ENCODE measurements at places on chromosomes 5 and 9.

DNA sequence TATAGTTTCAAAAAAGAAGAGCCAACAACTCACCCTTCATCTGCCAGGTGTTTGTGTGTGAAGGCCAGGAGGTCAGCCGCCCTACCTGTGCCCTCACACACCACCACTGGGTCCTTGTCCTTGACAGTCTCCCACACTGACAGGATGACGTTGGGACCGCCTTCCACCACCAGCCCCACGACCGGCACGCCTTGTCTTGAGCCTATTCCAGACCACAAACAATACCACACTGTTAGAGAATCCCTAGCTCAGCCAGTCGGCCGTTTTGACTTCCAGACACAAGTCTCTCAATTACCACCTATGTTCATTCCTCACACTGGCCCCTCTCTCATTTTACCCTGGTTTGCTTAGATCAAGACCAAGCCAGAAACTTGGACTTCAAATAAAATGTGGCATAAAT, 66.1 kb downstream of the TRPM6 start:
- DNase-seq, result no peak

- DNase-seq, result no peak
Measured at GRCh38 chr5:176187276-176188062, 50.8 kb upstream of the SIMC1 start.

DNA sequence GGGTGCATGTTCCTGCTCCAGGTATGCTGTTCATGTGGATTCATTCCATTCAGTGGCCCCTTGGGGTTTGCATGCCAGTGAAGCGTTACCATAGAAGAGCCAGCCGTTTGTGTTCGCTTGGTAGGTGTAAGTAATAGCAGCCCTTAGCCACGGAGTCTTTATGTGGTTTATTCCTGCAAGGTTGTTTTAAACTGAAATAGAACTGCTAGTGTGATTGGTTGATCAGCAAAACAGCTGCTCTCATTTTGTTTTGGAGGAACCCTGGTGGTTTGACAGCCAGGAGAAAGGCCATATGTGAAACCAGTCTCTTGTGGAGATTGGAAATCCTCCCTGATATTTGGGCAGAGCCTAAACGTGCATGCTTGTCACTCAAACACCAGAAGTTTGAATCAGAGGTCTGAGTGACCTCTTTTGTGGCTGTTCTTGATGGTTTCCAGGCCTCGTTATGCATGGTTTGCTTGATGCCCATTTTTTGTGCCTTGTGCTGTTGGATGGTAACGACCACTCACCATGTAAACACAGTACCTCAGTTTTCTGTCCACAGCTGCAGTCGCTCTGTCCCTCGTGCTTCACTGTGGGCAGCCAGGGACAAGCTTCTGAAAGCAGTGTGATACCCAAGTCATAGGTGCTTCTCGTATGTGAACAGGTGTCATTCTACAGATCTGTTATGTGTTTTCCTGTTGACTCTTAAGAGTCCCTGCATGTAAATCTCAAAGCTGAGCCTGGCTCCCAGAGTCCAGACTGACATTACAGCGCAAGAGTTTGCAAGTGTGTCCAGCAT, 58.3 kb upstream of the NXNL2 start:
- DNase-seq, result peak; percentile 32

GRCh38 chr9:84738353-84738752, 68.8 kb downstream of the NTRK2 start:
- DNase-seq, result no peak

GRCh38 chr5:123865641-123866040, 353.7 kb downstream of the CSNK1G3 start:
- no peak for DNase-seq

- no peak for DNase-seq
Measured at GRCh38 chr5:14830210-14831005, 41.2 kb downstream of the ANKH start.

- DNase-seq, result no peak
Measured at GRCh38 chr5:155827949-155828348, 499.0 kb upstream of the SGCD start.

DNA sequence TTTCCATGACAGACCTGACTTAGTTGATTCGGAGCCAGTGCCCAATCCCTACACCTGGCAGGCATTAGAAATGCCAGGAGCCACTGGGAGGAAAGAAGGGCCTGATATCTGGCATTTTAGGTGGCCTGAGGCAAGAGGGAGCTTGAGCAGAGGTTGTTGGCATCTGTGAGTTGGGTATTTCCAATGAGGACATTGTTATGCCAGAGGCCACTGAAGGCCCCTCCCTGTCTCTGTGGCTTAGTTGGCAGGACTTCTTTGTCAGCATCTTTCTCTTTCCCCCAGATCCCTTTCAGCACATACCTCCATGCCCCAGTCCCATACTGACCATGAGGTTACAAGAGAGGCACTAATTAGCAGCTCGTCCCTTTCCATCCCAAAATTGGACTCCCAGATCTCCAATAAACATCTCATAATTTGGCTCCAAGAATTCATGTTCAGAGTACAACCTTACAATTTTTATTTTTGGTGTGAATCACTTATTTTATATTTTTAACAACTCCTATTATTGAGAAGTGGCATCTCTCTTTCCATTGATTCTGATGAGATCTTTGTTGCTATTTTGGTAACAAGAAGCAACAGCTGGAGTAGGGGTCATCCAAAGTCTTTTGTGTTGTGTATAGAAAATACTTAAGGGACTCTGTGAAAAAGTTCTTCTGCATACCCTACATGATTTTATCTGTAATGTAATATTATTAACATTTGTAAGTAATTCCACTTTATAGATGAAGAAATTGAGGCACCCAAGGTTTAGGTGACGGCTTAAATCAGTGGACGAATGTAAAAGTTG, 68.6 kb upstream of the MAP3K1 start:
- DNase-seq, result no peak

- DNase-seq, result no peak
Measured at GRCh38 chr5:106443746-106444145, 1227.0 kb downstream of the EFNA5 start.

- peak; percentile 79 for DNase-seq
Measured at GRCh38 chr5:151707567-151707966, 20.9 kb upstream of the SPARC start.

DNA sequence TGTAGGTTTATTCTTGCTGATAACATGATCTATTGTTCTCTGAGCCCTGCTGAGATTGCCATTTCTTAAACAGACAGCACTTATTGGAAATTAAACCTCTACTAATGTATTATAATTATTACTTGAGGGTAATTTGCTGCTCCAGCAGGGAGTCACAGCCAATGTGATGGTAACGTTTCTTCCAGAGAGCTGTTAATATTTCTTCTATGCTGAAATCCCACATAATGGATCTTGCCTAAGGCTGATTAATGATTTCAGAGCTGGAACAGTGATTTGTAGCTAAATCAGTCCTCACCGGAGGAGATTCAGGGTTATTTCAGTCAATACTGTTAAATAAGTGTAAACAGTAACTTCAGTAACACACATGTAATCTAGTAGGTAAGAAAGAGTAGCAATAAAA, 170.1 kb downstream of the CDH12 start:
- DNase-seq, result no peak

GRCh38 chr9:16385590-16385989, 484.9 kb downstream of the BNC2 start:
- peak; percentile 49 for DNase-seq

GRCh38 chr9:99093492-99093791, 11.5 kb upstream of the TGFBR1 start:
- DNase-seq, result no peak

GRCh38 chr9:73327149-73327548, 175.5 kb downstream of the ANXA1 start:
- no peak for DNase-seq

DNA sequence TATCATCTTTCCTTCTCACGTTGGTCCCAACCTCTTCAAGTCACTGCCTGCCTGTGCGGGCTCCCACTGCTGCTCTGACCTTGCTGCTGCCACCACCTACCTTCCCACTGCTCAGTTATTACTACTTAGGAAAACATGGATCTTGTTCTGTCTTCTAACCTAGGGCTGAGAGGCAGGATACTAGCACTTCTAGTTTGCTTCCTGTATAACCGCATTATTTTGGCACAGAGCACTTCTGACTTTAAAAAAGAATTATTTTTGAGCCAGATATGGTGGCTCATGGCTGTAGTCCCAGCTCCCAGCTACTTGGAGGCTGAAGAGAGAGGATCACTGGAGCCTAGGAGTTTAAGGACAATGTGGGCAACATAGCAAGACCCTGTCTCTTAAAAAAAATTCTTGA, 135.4 kb upstream of the GNA14 start:
- no peak for DNase-seq

GRCh38 chr5:173623296-173623771, 6.9 kb upstream of the BOD1 start:
- no peak for DNase-seq

GRCh38 chr9:85554349-85554748, 187.4 kb downstream of the AGTPBP1 start:
- no peak for DNase-seq
